Lung microvascular endothelial cell (primary cell): ENCODE measurements at places on chromosomes 1 and 21.

- DNase-seq: no peak
Measured at GRCh38 chr1:239912471-239912870, 179.2 kb upstream of the FMN2 start.

DNA sequence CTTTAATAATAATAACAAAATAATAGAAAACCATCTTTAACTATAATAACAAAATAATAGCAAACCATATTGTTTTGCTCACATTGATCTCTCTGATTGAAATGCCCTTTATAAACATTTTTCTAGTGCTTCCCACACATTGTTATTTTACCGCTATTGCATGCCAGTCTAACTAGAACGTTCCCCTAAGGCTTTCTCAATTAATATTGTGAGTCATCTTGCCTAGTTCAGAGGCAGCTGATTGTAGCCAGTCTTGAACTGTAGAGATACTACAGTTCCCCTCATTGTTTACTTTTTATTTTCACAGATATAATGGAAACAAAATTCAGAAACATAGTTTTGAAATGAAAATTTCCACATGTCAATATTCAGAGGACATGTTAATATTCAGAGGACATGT, 192.3 kb upstream of the ADGRL4 start:
- peak; percentile 83 for DNase-seq

GRCh38 chr1:43376723-43377235, 9.0 kb upstream of the ELOVL1 start:
- no peak for DNase-seq

- no peak for DNase-seq
Measured at GRCh38 chr1:229136822-229137221, 134.1 kb upstream of the RAB4A start.

DNA sequence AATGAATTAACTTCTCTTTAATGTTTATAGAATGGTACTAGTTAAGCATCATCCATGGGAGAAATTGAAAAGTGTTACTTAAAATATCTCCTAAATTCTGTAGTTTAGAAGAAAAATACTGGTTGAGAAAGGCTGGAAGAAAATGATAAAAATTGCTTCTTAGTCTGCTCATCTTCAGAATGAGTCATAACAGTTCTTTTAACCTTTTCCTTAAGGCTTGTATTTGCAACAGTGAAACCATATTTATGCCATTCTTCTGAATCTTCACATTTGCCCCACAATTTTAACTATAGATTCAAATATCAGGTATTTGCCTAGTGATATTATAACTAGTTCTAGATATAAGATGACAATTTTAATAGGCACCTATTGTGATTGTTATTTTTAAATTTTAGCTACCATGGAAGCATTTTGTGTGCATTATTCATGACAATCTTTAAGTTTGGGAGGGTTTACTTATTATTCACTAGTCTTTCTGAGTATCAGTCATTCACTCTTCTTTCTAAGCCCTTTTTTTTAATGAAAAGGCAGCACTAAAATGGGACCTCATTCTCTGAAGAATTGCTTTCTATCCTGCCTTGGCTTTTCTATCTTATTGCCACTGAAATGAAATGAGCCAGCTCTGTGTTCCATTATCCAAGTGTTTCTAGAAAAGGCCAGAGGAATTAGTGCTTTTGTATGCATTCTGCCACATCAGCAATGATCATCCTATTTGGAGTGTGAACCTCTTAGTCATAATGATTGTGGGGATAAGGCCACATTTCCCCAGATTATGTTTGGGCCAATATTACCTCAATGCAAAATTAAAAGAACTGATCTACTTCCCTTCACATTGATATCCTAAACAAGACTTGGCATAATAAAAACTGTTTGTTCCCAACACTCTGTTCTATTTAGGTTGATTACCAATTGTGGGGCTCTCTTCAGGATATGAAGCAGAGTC, 58.4 kb downstream of the SAMSN1 start:
- DNase-seq: no peak

- peak; percentile 48 for DNase-seq
Measured at GRCh38 chr21:21163904-21164303, 165.7 kb downstream of the NCAM2 start.

DNA sequence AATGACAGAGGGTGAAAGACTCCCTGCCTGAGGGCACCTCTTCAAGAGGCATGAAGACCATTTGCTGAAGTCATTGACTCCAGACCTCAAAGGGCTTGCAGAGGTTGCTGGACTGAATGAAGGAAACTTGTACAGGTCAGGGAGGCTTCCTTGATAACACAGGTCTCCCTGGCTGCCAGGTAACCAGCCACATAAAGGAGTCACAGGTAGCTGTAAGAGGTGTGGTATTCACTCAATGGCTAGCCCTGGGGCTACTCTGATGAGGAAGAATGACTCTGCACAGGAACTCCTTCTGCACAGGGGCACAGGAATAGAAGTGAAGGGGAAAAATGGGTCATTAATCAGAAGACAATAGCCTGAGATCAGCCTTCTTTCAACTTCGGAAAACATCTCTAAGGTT, 187.5 kb downstream of the LMX1A start:
- DNase-seq: no peak

GRCh38 chr1:212745303-212745702, 45.7 kb upstream of the BATF3 start:
- DNase-seq: no peak

DNA sequence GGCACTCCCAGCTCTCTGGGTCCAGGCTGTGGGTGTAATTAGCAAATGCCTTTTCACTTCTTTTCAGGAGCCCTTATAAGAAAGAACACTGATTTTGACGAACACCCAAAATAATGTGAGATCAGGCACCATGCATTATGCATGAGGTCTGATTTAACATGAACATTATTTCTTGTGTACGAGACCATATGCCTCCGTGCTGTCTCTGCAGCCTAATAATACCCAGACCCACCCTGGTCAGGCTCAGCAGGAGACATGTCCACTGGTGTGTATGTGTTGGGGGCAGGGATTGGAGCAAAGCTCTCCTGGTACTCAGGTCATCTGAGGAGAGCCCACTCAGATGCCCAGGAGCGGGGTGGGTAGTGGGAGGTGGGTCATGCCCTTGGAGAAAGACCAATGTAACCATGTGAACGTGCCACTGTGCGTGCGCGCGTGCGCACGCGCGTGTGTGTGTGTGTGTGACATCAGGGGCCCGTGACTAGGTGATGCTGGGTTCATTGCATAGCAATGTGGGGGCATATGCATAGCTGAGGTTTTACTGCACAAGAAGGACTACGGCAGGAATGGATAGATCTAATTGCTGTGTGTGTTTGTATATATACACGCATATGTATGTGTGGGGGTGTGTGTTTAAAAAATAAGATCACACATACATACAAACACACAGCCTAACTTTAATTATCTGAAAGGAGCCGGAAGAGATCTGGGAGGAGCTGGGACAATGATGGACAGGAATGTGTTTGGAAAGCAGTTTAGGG, 7.1 kb downstream of the POU3F1 start:
- DNase-seq: no peak
